ENCODE measurements at places on chromosomes 11 and 22. TPM values are rescaled to one million over a fixed set of nuclear protein-coding genes. Genes with fewer than 3 reads are reported as not detected.

TMEM191C gene
- 0.88 TPM for total RNA-seq

TMEM191B gene
- not detected for total RNA-seq

OR5B21 gene
- total RNA-seq = not detected

OR5P2 gene
- total RNA-seq = not detected

TRIM51 gene
- total RNA-seq = not detected

KCNQ1 gene
- not detected for total RNA-seq

FUT4 gene
- 4.8 TPM for total RNA-seq

ELMOD1 gene
- total RNA-seq = 4.7 TPM

CRYBB2 gene
- total RNA-seq = not detected

SLC7A4 gene
- total RNA-seq = 0.14 TPM

A4GALT gene
- 16.6 TPM for total RNA-seq

PARVG gene
- total RNA-seq = not detected

APOBEC3H gene
- total RNA-seq = not detected

MYO18B gene
- total RNA-seq = not detected

C11orf42 gene
- not detected for total RNA-seq

TENM4 gene
- 0.88 TPM for total RNA-seq

PHLDA2 gene
- total RNA-seq = 15.3 TPM

AGBL2 gene
- total RNA-seq = 4.4 TPM

MYBPC3 gene
- not detected for total RNA-seq

VSIG2 gene
- not detected for total RNA-seq

KRTAP5-6 gene
- total RNA-seq = not detected

CSF2RB gene
- total RNA-seq = 0.14 TPM

RFPL3 gene
- total RNA-seq = not detected

H19 gene
- 5.2 TPM for total RNA-seq

OSBP2 gene
- 2.1 TPM for total RNA-seq

TH gene
- not detected for total RNA-seq

GRIK4 gene
- 0.29 TPM for total RNA-seq

MRPL17 gene
- 42.2 TPM for total RNA-seq

RELA gene
- 38.5 TPM for total RNA-seq

GTSE1 gene
- 0.66 TPM for total RNA-seq

CD248 gene
- 123 TPM for total RNA-seq

HEPHL1 gene
- 4.4 TPM for total RNA-seq

RAPSN gene
- total RNA-seq = 0.14 TPM

HARBI1 gene
- 5.0 TPM for total RNA-seq

RIMBP3C gene
- total RNA-seq = 0.22 TPM

LRP4 gene
- 14.0 TPM for total RNA-seq

CDC42EP2 gene
- 56.9 TPM for total RNA-seq

Measured in placental pericyte (primary cell).